ENCODE measurements at places on chromosomes 7 and 10.

DNA sequence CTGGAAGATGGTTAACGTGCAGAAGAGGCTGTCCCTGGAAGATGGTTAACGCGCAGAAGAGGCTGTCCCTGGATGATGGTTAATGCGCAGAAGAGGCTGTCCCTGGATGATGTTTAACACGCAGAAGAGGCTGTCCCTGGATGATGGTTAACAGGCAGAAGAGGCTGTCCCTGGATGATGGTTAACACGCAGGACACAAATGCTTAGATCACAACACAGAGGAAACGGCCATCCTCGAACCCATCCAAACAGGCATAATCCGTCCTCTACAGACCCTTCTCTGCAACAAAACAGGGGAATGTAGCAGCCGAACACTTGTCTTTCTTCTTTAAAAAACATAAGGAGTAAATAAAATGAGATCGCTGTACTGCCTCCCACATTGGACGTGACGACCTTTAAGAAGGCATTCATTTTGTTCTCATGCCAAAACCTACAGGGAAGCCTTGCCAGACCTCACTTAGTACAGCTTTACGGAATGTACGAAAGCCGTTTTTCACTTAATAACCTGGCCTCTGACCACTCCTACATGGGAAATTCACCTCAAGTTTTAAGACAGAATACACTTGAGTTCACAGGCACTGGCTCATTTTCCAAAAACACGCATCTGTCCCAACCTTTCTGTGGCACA, 245.2 kb downstream of the ZMYND11 start:
- DNase-seq, result no peak

- no peak for DNase-seq
Measured at GRCh38 chr7:130369110-130369711, 11.1 kb upstream of the CPA1 start.

- no peak for DNase-seq
Measured at GRCh38 chr10:129390147-129390546, 76.9 kb upstream of the MGMT start.

- no peak for DNase-seq
Measured at GRCh38 chr7:641269-641671, 85.2 kb upstream of the DNAAF5 start.

GRCh38 chr7:141495057-141495456, 56.2 kb upstream of the AGK start:
- no peak for DNase-seq
